ENCODE measurements at places on chromosomes 6 and 20.

DNA sequence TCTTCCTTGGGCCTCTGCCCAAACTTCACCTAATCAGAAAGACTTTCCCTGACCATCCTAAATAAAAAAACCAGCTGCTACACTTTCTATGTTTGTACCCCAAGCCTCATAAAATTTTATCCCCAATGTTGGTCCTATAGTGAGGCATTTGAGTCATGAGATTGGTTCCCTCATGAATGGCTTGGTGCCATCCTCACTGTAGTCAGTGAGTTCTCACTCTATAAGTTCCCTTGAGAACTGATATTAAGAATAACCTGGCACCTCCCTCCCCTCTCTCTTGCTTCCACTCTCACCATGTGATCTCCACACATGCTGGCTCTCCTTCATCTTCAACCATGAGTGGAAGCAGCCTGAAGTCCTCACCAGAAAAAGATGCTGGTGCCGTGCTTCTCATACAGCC is 316.9 kb upstream of the PRDM1 start:
- no peak for DNase-seq

DNA sequence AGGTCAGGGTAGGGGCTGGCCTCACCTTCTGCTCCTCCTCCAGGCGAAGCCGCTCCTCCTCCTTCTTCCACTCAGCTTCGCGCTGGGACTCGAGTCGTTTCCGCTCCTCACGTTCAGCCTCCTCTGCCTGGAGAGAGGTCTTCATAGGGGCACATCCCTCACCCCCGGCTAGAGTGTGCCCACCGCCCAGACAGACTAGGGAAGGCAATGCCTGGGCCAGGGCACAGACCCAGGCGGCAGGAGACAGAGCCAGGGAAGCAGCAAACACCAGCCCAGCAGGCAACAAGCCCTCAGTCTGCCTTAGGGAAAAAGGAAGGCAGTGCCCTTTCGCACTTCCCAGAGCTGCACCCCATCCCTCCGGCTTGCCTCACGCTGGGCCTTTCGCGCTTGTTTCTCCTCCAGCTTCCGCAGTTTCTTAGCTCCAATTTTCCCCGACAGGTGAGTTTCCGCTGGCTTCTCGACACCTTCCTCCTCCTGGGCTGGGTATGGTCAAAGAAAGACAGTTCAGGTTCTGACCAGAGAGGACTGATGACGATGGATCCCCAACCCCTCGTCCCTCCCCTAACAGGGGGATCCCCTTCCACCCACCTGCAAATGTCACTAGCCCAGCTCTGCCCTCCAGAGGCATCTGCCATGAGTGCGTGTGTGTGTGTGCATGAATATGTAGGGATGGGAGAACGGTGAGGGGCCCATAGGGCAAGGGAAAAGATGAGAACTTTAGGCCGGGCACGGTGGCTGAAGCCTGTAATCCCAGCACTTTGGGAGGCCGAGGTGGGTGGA is 4.3 kb downstream of the DDRGK1 start:
- DNase-seq, result no peak

DNA sequence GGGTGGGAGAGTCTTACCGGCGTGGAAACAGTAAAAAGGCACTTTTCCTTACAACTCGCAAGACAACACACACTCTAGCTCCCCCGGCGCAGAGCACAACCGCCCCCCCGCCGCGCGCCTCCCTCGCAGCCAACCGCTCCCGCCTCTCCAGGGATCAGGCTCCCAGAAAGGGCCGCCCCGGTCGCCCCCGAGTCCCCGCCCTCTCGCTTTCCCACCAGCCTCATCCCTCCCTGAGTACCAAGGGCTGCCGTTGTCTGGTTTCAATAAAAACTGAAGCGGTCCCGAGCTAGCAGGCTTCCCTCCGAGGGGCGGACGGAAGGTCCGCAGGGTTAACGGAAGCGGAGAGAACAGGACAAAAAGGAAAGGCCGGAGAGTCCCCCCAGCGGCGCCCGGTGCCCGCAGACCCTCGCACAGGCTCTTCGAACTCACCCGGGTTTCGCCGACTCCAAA is 804 bp downstream of the ELOVL5 start:
- peak; percentile 56 for DNase-seq

GRCh38 chr6:135202836-135203235 is 21.7 kb downstream of the MYB start:
- DNase-seq, result no peak

- DNase-seq, result no peak
Observed at GRCh38 chr6:9126878-9127560, 691.7 kb upstream of the SLC35B3 start.

GRCh38 chr6:12621754-12622153 is 94.8 kb upstream of the PHACTR1 start:
- no peak for DNase-seq

GRCh38 chr6:3803627-3804468 is 45.3 kb upstream of the FAM50B start:
- no peak for DNase-seq

GRCh38 chr20:2303673-2304072 is 7.9 kb downstream of the TGM3 start:
- no peak for DNase-seq

DNA sequence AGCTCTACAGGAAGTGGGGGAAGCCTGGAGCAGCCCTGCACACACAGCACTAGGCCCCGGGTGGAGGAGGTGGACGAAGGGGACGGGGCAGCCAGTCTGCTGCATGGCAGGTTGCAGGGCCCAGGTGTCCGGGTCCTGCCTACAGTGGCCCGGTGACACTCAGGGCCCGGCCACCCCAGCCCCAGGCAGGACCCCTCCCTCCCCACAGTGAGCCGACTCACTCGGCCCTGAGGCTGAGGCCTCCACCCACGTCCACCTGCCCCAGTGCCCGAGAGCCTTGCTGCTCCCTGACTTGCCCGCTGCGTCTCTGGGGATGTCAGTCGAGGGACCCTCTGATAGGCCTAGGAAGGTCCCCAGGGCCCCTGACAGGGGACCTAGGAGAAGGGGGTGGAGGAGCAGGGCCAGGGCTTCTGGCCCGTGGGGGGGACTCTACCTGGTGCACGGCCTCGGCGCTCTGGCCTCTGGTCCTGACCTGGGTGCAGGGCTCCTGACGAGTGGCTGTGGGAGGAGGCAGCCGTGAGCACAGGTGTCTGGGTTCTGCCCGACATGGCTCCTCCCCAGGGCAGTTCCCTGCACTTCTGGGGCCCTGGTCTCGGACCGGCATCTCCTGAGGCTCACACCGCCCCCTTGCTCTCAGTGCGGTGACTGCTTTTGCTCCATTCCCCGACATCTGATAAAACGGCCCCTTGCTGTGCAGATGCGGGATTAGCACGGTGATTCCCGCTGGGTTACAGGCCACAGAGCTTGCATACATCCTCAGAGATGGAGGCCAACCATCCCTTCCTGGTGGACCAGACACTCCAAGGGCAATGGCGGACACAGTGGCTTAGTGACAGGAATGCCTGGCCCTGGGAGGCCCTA is 20.1 kb downstream of the FRMD1 start:
- no peak for DNase-seq

- no peak for DNase-seq
Observed at GRCh38 chr6:29814379-29815117, 13.1 kb upstream of the HLA-G start.

GRCh38 chr6:142331075-142331551 is 29.3 kb downstream of the ADGRG6 start:
- peak; percentile 40 for DNase-seq

- peak; percentile 69 for DNase-seq
Observed at GRCh38 chr6:41936073-41936837, 5.4 kb downstream of the CCND3 start.

GRCh38 chr20:33859157-33859695 is 48.1 kb downstream of the CHMP4B start:
- DNase-seq, result peak; percentile 21
